ENCODE measurements at places on chromosomes 5 and 9.

GRCh38 chr9:126361810-126362238, 35.2 kb downstream of the MVB12B start:
- DNase-seq = no peak

DNA sequence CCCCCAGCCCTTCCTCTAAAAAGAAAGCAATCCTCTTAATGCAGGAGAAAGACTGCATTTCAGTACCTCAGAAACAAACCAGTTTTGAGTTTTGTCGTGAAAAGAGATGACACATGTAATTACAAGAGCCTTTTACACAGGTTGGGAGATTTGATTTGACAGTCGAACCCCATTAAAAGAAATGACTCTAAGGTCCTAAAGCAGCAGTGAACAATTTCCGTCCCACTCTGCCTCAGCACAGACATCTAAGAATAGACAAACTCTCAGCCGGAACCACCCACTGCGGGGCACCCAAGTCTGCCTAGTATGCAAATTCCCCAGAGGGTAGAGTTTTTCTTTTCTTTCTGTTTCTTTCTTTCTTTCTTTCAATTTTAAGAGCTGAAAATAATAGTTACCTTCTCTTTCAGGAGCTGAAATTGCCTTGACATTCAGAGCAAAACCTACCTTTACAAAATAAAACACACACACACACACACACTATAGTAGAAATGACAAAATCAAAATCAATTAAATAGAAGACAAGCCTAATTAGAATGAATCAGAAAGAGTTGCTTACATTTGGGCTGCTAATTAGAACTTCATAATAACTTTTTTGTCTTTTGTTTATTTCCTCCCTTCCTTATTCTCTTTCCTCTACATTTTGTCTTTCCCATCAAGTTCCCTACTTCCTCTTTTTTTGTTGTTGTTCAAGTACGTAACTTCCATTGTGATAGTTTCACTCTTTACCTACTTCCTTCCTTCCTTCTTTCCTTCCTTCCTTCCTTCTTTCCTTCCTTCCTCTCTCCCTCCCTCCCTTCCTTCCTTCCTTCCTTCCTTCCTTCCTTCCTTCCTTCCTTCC, 65.1 kb downstream of the BASP1 start:
- DNase-seq = no peak

GRCh38 chr5:17846496-17846895, 212.2 kb downstream of the TAF11L14 start:
- no peak for DNase-seq

DNA sequence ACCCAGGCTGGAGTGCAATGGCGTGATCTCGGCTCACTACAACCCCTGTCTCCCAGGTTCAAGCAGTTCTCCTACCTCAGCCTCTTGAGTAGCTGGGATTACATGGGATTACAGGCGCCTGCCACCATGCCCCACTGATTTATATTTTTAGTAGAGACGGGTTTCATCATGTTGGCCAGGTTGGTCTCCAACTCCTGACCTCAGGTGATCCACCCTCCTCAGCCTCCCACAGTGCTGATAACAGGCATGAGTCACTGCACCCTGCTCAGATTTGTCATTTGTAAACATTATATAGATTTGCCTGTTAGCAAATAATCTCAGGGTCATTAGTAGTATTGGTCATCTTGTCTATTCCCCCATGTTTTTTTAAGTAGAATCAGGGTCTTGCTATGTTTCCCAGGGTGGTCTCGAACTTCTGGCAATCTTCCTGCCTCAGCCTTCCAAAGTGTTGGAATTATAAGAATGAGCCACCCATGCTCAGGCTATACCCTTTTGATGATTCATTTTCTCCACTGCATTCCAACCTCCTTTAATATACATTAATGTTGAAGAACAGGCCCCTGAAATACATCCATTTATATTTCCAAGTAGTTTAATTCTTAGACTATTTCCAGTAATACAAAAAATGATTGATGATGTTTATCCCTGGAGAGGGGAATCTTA, 17.3 kb downstream of the CENPH start:
- DNase-seq = no peak

- DNase-seq = no peak
Measured at GRCh38 chr5:5460311-5460710, 37.8 kb downstream of the ICE1 start.

DNA sequence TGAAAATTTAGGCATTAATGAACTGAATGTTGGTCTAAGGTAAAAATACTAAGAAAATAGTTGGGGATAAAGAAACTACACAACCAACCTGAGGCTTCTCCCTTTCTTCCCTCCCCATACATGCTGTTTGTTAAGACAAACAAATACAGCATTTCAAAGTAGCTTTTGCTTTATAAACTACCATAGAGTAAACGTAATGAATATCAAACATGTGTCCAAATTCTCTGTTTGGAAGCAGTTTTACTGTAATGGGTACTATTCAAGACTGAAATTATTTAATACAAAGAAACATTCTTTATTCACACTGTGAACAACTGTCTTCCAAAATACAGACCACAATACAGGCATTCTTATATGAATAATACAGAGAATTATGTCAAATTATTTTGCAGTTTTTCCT, 52.0 kb downstream of the SLC44A1 start:
- no peak for DNase-seq

GRCh38 chr9:135060461-135061116, 26.9 kb upstream of the OLFM1 start:
- DNase-seq = no peak

DNA sequence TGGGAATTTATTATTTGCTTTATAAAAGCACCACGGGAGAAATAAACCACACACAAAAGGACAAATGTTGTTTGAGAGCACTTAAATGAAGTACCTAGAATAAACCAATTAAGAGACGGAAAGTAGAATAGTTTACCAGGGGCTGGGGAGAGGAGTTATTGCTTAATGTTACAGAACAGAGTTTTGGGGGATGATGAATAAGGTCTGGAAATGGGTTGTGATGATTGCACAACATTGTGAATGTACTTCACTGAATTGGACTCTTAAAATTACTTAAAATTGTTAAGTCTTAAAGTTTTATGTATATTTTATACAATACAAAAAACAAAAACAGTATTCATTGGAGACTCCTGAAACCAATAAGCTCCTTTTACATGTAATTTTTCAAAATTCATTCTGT, 1.5 kb downstream of the ZBTB43 start:
- DNase-seq = no peak
